ENCODE measurements at places on chromosomes 2 and 18.

DNA sequence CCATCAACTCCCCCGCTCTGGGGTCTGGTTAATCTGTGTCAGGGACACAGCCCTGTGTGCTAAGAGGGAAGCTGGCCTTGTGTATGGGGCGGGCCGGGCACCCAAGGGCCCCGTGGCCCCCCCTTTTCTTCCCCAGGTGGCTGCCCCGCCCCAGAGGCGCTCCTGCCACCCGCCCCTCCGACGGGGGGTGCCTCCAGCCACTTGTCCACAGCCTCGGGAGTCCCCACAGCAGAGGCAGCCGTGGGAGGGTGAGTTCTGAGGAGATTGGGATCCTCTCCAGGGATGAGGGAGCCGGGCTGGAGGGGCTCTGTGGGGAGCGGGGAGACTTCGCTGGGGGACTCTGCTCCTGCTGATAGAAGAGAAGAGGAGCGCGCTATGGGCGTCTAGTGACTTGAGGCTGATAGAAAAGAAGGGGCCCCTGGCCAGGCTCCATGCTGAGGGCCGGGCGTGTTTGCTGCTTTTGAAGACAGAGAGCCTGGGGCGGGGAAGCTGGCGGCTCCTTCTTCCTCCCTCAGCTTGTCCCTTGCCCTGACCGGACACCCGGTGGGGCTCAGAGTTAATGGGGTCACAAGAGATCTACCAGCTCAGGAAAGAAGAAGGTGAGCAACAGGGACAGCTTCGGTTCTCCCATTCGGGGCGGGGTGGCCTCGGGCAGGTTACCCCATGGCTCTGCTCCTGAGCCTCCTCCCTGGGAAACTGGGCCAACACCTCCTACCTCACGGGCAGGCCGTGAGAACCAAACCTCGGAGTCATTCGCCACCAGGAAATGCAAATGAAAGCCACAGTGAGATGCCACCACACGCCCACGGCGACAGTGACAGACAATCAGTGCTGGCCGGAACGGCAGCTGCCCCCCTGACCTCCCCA, 89.4 kb upstream of the TAF1B start:
- DNase-seq, result peak; percentile 71

DNA sequence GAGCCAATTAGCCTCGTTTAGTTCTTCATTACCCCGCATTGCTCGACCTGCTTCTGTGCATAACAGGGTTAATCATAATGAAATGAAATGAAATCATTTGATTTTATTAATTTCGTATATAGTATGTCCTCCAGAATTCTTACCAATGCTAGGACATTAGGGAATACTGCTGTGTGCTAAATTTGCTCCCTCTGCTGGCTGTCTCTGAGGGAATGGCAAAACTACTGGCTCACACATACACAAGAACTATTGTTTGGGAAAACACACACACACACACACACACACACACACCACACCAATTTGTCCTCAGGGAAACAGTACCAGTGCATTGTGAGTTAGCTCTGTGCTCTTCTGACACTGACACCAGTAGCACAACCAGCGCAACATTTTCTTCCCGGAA, 273.3 kb upstream of the TCF4 start:
- no peak for DNase-seq

DNA sequence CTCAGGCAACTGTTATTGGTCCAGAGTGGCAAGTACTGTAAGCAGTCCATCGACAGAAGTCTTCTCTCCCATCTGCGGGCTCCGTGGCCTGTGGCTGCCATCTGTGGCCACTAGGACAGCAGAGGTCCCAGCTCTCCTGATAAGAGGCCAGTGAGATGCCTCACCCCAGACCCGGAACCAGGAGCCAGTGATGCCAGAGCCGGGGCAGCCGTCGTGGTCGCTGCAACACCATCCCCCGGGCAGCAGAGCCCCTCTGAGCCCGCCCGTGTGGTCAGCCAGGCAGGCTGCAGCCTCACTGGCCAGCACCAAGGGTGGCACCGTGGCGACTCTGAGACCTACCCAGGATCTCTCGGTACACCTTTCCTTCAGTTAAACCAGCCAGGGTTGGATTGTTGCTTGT, 8.7 kb downstream of the GPR148 start:
- DNase-seq, result no peak

DNA sequence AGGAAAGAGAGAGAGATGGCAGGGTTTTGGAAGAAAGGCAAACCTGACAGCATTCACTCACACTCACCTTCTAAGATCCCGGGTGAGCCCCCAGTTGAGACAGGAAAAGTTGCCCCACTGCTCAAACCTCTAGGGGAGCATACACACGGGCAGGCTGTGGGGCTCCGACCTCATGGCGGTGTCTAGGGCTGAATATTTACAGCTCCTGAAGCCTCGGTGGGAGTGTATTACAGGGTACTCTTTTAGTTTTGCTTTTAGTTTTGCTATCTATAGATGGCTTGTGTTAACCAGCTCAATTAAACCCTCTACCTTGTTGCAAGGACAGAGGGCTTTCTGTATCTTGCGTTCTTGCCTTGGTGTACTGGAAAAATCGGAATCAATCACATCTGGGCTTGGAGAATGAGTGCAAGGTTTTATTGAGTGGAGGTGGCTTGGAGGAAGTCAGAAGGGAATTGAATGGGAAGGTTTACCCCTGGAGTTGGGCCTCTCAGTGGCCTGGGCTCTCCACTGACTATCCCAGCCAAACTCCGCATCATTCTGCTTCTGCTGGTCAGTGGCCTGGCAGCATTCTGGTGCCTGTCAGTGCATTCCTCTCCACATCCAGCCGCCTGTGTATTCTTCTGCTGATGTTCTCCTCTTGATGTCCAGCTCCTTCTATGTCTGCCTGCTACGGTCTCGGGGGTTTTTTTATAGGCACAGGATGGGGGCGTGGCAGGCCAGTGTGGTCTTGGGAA, 10.1 kb upstream of the IFIH1 start:
- DNase-seq, result no peak

- no peak for DNase-seq
These were observed 6.4 kb upstream of the CTLA4 start for GRCh38 chr2:203861197-203861596.

DNA sequence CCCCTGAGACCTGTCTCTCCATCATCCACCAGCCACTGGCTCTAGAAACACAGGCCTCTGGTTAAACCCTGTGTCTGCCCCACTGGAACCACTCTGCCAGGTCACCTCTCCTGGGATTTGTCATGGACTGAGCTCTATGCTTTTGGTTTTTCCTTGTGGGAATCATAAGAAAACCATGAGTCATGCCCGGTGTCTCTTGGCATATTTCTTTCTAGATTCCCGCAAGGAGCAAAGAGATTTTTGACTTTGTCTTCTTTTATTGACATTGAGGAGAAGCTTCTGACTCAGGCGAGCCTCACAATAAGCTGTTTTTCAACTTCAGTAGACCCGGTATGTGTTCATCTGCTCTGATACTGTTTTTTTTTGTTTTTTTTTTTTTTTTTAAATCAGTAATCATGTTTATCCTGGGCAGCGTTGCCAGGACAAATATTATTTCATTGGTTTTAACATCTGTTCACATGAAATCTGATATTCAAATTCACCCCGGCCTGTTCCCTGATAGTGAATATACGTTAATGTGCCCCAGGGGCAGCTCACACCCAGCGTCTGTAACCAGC, 207.1 kb downstream of the ACKR3 start:
- DNase-seq, result no peak

DNA sequence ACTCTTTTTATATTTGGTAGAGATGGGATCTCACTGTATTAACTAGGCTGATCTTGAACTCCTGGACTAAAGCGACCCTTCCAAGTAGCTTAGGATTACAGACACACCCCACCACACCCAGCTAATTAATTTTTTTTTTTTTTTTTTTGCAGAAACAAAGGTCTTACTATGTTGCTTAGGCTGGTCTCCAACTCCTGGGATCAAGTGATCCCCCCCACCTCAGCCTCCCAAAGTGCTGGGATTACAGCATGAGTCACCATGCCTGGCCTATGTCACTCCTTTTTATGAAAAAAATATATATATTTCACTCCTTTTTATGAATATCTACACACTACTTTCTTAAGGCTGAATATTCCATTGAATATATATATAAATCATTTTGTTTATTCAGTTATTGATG, 162.8 kb downstream of the MGAT5 start:
- DNase-seq, result no peak

DNA sequence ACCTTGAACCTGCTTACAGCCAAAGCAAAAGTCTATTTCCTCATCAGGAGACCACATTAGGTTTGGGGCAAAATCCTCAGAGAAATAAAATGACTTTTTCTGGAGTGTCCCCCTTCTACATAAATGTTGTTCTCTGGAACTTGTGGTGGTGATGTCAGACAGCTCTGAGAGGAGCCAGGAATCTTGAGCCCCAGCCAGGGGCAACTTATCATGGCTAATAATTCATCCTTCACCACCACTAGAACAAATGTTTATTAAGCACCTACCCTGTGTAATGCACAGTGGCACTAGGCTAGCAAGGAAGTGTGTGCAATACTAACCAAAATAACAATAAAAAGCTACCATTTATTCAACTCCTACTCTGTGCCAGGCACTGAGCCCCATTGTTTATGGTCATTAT, 9.0 kb upstream of the BMP10 start:
- DNase-seq, result no peak

Data from stimulated activated CD4-positive, alpha-beta T cell treated with anti-CD3 and anti-CD28 coated beads, Interleukin-2, amount 100 ng/mL, for 24 hours (primary cell).